Activated T-helper 2 cell treated with anti-CD3 and anti-CD28 coated beads, Interferon-gamma antibody, Interleukin-2, Interleukin-4, amounts not matched to agents 10 μg/mL and 5 μg/mL and 100 μg/mL, durations not matched to agents 14 hours and 24 hours and 36 hours (primary cell): ENCODE measurements at places on chromosomes 6 and 20. TPM values are rescaled to one million over a fixed set of nuclear protein-coding genes. Genes with fewer than 3 reads are reported as not detected.

The TENT5A gene
- 0.50 and 0.53 TPM in 2 replicates for total RNA-seq

The MRAP2 gene
- 0.07 TPM in 1 of 2 replicates, not detected in the other for total RNA-seq

DNA sequence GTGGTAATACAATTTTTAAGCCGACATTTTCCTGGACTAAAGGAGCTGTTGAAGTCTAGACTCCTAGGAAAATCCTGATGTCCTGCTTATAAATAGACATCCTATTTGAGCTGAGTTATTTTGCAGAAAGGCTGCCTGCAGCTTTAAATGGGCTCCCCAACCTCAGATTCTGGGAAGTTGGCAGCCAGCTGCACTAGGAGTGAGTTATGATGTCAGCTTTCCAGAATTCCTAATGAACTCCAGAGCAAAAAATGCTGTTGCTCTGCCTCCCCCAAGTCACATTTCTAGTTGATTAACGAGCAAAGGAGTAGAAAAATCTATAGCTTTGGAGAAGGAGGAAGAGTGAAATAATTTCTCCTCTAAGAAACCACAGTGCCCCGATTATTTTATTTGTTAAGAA, 346.3 kb upstream of the SULF2 start:
- no peak overlapping the region for H3K27ac ChIP-seq
- H3K27me3 ChIP-seq, result peaks cover 1% of the 10 kb centered on the region
- no peaks in the 10 kb centered on the region for H3K36me3 ChIP-seq
- H3K4me3 ChIP-seq, result no peak overlapping the region

- H3K4me3 ChIP-seq, result no peak overlapping the region
- no peak for DNase-seq
- H3K36me3 ChIP-seq, result no peaks in the 10 kb centered on the region
- H3K4me1 ChIP-seq, result no peaks in the 10 kb centered on the region
Observed at GRCh38 chr6:139834232-139834631, 459.8 kb upstream of the CITED2 start.
